ENCODE measurements at places on chromosomes 11 and 22.

- DNase-seq, result peak; percentile 91
Observed at GRCh38 chr11:207208-207862, at the start of the genes BET1L and RIC8A. Gene BET1L, minus strand, starts transcription at chr11:207399. Its CDS starts 78 bp downstream, at chr11:207321. Gene RIC8A, plus strand, starts transcription at chr11:207708. Its CDS starts 1,147 bp downstream, at chr11:208855.

DNA sequence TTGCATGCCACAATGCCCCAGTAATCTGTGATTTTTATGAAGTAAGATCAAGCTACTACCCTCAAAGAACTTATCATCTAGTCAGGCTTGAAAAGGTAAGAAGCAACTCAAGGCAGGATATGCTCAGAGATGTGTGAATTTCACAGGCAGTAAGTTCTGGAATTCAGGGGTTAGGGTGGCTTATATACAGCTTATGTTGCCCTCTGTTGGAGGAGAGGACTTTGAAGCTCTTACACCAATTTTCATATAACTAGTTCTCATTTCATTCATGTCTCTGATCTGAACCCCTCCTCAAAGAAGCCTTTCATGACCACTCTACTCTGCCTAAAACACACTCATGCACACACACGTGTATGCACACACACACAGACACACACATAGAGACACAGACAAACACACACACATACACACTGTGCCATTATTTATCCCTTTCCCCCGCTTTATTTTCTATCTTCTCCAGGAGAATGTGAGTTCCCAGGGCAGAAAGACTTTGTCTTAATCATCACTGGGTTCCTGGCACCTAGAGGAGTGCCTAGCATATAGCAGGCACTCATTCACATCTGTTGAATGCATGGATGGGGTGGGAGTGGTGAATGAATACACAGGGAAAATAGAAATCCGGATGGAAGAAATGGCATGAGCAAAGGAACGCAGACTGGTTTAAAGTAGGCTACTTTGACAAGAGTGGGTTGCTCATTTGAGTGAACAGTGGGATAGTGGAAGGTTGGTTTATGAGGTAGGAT lies 220.7 kb upstream of the ZBED5 start:
- DNase-seq, result no peak

GRCh38 chr22:28051787-28052356 lies 132.8 kb upstream of the PITPNB start:
- DNase-seq, result peak; percentile 24

DNA sequence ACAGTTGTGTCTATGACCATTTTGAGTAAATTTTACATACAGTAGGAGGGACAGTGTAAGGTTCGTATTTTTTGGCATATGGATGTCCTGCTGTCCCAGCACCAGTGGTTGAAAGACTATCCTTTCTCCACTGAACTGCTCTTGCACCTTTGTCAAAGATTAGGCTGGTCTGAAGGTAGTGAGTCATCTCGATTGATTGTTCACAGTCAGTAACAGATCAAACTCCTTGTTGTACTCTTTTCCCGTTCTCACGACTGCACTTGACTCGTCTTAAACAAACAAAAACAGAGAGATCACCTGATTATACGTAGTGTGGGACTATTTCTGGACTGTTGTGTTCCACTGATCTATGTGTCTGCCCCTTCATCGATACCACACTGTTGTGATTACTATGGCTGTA lies 77.1 kb downstream of the DGCR2 start:
- DNase-seq, result no peak

DNA sequence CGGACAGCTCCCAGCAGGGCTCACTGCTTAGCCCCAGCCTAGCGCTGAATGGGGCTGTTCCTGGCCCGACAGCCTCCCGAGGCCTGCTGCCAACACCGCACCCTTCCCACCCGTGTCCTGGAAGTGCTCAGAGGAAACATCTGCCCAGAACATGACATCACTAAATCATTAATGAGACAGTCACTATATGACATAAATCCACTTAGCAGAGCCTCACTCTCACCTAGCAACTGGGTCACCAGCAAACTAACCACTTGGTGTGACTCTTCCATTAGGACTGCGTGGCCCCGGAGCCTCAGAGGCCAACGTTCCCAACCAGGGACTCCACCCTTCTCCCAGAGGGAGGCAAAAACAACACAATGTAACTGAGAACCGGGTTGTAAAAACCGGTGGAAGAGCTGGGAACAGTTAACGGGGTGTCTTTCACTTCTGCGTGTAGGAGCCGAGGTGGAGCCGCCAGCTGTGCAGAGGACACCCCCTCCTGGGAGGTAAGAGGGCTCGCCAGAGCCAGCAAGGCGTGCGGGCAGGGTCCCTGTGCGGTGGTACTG lies 21.4 kb upstream of the PACSIN2 start:
- DNase-seq, result no peak

GRCh38 chr11:12772324-12772723 lies 98.1 kb downstream of the TEAD1 start:
- no peak for DNase-seq

- DNase-seq, result no peak
Observed at GRCh38 chr22:21587803-21588611, 20.5 kb downstream of the UBE2L3 start.

- DNase-seq, result no peak
Observed at GRCh38 chr11:133992121-133992520, 35.4 kb upstream of the IGSF9B start.

- no peak for DNase-seq
Observed at GRCh38 chr11:111372538-111372937, 6.5 kb downstream of the POU2AF1 start.

DNA sequence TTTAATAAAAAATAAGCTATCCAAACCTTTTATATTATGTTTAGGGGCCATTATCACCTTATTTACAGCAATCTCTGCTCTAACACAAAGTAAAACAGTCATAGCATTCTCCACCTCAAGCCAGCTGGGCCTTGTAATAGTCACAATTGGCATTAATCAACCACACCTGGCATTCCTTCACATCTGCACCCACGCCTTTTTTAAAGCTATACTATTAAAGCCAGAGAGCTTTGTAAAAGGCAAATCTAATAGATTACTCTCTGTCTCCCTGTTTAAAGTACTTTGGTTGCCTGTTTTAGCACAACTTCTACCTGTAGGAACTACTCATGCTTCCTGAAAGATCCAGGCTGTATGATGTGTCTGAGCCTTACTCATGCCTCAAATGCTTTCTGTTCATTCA lies 113.1 kb downstream of the CSNK2A3 start:
- DNase-seq, result no peak

GRCh38 chr11:69337211-69337721 lies 43.3 kb downstream of the MYEOV start:
- DNase-seq, result no peak

GRCh38 chr11:70505331-70505731 lies 107.0 kb downstream of the CTTN start:
- DNase-seq, result no peak

- no peak for DNase-seq
Observed at GRCh38 chr11:95570845-95571244, 218.7 kb downstream of the FAM76B start.

- no peak for DNase-seq
Observed at GRCh38 chr22:45972091-45972888, 4.7 kb downstream of the WNT7B start.

Data from SK-N-MC (cell line).